ENCODE measurements at places on chromosomes 13 and 19.
A peak's percentile ranks its signal among the peaks of the same experiment; 100 is the strongest.

- DNase-seq = no peak
Observed at GRCh38 chr13:30479154-30479882, 13.6 kb upstream of the HMGB1 start.

GRCh38 chr19:42816894-42817293 lies 51.4 kb upstream of the PSG8 start:
- DNase-seq = no peak

DNA sequence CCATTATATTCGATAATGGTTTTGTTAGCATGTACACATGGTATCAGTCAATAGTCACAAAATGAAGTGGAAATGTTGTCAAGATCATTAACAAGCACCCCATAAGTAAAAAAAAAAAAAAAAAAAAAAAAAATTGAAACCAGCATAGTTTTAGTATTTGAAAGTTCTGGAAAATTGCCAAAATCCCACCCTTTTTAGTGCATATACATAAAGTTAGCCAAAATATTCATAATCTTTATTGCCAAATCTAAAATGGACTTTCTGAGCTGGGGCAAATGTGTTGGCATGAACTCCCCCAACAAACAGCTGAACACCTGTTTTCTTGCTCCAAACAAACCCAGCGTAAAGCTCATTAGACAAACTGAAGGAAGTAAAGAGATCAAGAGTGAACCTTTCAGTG lies 73.9 kb downstream of the MZT1 start:
- DNase-seq = no peak

- DNase-seq = peak; percentile 11
Observed at GRCh38 chr13:60370343-60370742, 26.7 kb upstream of the TDRD3 start.

DNA sequence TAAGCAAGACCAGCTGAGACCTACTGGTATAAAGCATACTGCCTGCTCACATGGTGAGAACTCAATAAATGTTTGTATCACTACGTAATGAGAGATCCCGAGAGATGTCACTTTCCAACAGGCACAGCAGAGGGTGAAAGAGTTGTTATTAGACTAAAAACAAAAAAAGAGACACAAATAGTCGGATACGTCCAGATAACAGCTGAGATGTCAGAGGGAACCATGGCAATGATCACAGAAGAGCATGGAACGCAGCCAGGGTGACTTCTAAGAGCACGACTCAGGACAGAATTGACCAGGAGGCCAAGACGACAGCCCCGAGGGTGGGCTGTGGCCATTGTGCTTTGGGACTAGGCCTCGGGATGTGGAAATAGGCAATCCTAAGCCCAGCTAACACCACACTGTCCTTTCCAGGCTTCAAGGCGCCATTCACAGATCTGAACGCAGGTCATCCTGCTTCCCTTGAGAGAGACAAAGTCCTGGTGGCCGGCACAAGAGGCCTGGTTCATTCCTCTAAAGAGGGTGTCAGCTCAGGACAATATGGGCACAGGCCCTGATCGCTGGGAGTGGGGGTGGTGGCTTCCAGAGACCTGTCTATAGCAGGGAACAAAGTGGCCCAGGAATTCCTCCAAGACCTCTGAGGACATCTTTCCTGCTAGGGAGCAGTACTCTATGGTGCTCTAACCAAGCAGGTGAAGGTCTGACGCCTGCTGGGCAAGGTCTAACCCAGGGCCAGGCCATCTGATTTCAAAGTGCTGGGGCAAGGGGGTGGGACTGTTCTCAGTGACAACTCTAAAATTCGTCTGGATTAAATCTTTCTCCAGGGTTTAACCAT lies 3.2 kb downstream of the SH3GL1 start:
- no peak for DNase-seq

- no peak for DNase-seq
Observed at GRCh38 chr19:15108845-15109767, 1.9 kb downstream of the SYDE1 start.

DNA sequence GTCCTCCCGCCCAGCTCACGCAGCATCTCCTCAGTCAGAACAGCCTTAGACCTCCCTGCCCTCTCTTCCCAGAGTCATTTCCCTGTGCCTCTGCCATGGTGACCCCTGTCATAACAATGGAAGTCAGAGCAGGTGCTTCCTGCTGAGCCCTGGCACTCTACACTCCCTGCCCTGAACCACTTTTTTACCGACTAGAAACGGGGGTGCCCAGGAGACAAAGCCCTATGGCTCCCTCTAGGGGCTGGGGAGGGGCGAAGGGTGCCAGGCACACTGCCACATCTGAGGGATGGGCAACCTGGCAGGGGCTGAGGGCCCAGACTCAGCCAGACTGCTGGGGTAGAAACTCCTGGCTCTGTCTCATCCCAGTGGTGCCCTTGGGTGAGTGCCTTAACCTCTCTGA lies 16.4 kb downstream of the ZNF574 start:
- peak; percentile 52 for DNase-seq

DNA sequence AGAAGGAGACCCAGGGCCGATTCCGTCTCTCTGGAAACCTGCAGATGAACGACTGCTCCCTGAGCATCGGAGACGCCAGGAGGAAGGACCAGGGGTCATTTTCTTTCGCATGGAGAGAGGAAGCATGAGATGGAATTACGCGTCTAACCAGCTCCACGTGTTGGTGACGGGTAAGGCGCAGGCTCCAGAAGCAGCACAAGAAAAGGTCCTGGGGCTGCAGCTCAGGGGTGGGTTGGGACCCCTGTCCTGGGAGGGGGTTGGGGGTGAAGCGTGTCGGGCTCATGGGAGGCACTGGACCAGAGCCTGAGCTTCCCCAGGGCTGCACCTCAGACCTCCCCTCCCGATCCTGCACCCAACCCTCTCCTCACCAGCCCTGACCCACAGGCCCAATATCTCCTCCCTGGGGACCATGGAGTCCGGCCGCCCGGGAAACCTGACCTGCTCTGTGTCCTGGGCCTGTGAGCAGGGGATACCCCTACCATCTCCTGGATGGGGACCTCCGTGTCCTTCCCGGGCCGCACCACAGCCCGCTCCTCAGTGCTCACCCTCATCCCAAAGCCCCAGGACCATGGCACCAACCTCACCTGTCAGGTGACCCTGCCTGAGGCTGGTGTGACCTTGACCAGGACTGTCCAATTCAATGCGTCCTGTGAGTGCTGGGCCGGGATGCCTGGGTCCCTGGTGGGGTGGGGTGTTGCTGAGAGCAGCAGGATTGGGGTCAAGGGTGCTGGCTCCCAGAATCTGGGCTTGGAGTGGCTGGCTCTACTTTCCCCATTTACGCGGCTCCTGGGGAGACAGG lies 39.6 kb upstream of the CD33 start:
- DNase-seq = no peak

DNA sequence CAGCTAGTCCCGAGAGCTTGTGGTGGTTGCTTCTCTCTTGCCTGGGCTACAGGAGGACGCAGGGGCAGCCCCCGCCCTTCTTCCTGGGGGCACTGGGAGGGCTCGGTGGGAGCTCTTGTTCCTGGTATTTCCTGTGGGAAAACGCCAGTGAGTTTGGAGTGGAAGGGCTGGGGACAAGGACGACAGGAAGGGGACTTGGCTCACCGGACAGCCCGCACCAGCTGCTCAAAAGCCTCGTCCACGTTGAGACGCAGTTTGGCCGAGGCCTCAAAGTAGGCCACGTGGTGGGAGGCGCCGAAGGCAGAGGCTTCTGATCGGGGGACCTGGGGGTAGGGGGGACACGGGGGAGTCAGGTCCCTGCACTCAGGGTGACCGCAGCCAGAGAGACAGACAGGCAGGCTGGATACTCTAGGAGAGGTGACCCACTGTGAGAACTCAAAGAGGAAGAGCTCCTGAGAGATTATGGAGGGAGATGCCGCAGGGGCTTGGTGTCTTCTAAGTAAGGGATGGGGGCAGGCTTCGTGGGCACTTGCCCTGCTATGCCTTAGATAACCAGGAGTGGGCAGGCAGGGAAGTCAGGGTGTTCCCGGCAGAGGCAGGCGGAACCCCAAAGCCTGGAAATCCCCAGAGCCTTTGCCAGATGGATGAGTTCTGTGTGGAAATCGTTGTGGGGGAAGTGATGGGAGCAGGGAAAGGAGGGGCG lies 4.3 kb downstream of the RRAS start:
- DNase-seq = no peak

GRCh38 chr13:30877335-30877734 lies 28.7 kb upstream of the MEDAG start:
- DNase-seq = no peak

DNA sequence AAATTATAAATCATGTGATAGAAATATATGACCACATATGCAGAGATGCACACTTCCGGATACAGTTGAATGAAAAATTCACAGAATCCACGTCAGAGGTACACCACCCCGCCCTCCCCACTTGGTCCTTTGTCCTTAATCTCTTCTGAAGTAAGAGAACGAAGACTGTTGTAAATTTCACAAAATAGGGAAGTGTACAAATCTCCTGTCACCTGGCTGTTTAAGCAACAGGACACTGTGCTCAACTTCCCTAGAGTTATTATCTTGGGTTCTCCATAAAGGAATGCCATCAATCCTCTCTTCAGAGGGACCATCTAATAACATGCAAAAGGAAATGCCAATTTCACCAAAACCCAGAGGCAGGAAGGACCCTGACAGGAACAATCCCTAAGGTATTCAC lies 10.5 kb upstream of the CEACAM6 start:
- DNase-seq = no peak

GRCh38 chr19:55347442-55348009 lies 7.0 kb downstream of the COX6B2 start:
- no peak for DNase-seq

GRCh38 chr19:36169084-36169760 lies 17.0 kb upstream of the COX7A1 start:
- no peak for DNase-seq

- no peak for DNase-seq
Observed at GRCh38 chr13:112782429-112783010, 92.7 kb downstream of the ATP11A start.

GRCh38 chr13:85313761-85314503 lies 485.3 kb downstream of the SLITRK6 start:
- DNase-seq = no peak

- no peak for DNase-seq
Observed at GRCh38 chr13:33763021-33763420, 54.9 kb upstream of the RFC3 start.

DNA sequence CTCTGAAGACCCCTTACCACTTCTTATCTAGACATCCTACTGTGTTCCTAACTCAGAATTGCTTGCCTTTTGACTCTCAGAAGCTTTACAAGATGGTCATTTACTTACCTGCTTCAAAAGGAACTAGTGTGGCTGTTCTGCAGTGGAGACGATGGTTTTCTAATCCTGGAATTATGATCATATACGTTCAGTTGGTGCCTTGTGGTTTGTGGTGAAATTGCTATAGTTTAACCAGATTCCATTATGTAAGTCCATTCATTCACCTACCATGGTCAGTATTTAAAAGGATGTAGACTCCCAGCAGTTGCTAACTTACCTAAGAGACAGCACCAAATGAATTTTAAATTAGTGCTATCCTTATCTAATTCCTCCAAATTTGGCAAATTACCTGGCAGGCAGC lies 210.9 kb downstream of the SHISA2 start:
- no peak for DNase-seq

- no peak for DNase-seq
Observed at GRCh38 chr13:62324842-62325241, 909.2 kb upstream of the PCDH20 start.

- DNase-seq = no peak
Observed at GRCh38 chr13:26280822-26281221, 26.9 kb downstream of the CDK8 start.

GRCh38 chr19:46406976-46407375 lies 6.4 kb downstream of the CCDC8 start:
- no peak for DNase-seq

DNA sequence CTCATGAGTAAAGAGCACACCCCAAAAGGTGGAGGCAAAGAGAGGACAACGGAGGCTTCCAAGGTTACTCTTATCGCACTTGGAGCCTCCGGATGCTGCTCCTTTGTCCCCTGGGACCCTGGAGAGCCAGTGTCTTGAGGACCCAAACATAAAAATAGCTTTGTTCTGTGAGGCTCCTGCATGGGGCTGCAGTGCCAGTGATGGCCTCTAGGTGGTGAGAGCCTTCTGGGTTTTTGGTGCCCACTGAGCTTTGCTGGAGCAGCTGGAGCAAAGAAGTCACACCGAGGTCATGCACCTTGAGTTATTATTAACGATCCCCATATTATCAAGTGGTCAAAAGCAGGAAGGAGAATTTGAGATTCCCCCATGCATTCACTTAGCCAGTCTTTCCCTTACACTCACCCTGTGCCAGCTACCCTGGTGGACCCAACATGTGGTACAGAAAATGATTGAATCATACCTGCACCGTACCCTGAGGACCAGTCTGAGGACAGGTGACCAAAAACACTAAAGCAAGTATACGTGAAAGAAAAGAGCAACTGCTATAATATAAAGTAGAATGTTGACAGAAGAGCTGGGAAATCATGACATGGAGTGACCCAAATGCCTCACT lies 41.5 kb downstream of the ZNF682 start:
- DNase-seq = peak; percentile 56

- DNase-seq = no peak
Observed at GRCh38 chr13:23432626-23433025, 876 bp downstream of the SACS start.

DNA sequence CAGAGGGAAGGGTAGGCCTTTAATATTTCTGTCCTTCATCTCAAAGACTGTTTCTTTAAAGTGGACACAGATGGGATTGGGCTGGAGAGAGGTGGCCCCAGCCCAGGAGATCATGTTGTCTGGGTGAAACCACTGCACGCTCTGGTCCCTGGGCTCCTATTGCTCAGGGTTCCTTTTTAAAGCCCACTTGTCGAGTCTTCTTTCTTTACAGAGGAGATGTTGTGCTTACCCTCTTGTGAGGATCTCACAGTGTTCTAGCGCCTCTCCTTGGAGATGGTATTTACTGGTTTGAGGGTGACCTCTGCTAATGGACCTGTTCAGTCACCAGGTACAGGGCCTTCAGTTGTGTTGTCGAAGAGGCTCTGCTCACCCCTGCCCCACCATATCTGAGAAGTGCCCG lies 128.4 kb downstream of the TM9SF2 start:
- no peak for DNase-seq

- peak; percentile 29 for DNase-seq
Observed at GRCh38 chr19:343941-344624, 513 bp downstream of the MIER2 start.

DNA sequence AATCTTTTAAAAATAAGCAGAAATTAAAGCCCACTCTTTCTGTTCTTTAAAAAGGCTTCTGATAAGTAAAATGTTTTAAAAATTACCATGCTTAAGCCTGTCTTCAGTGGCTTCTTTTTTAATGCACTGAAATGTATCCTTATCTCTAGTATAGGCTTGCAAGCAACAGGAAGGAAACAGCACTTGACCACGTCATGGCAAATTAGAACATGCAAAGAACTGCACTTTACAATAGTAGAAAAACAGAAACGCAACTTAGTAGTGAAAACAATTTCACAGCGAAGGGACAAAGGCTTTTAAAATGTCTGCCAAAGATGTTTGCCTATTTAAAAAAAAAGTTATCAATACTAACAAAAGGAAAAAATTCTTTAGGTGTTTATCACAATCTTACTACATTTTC lies 36.3 kb downstream of the ELF1 start:
- DNase-seq = peak; percentile 58

DNA sequence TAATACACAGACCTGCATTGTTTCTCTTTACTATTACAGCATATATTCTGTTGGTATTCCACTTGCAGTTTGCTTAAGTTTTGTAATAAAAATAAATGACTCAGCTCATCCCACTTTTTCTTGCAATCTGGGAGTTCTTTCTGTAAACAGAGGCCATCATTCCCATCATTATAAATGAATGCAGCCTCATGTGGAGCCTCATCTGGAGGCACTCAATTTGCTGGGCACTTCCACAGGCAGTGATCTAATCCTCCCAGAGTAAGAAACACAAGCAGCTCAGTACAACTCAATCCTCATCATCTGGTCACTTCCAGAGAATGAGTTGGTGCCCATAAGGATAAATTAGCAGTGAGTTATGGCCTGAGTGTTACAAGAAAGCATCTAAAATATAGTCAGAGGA lies 2801.9 kb downstream of the PCDH9 start:
- no peak for DNase-seq

Measured in activated T-cell treated with anti-CD3 and anti-CD28 coated beads, Interleukin-2, amount 50 U/mL, for 72 hours (primary cell).